ENCODE measurements at places on chromosomes 3 and 15.

- H3K4me1 ChIP-seq = peaks cover 7% of the 10 kb centered on the region
- no peaks in the 10 kb centered on the region for H3K36me3 ChIP-seq
- no peak overlapping the region for H3K4me3 ChIP-seq
- H3K27ac ChIP-seq = no peak overlapping the region
- H3K27me3 ChIP-seq = peaks cover 4% of the 10 kb centered on the region
- DNase-seq = no peak
Observed at GRCh38 chr3:12777171-12777570, 18.1 kb upstream of the TMEM40 start.

DNA sequence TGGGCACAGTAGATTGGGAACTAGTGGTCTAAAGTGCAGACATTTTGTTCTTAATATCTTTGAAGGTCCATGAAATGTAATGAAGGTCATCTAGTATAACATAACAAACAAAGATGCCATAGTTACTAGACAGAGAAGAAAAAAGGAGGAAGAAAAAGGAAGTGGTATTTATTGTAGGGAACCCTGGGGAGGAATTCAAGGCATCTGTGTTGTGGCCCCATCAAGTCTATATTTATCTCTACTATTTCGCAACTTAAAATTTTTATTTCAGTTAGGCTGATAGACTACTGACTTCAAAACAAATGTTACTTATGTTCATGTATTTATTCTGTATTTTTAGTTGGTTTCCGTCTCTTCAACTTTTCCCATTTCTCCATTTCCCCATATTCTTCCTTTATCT, 48.9 kb upstream of the ZDHHC23 start:
- H3K4me3 ChIP-seq = no peak overlapping the region
- no peaks in the 10 kb centered on the region for H3K27me3 ChIP-seq
- peaks cover 6% of the 10 kb centered on the region for H3K4me1 ChIP-seq

GRCh38 chr15:96053031-96053780, 277.3 kb upstream of the NR2F2 start:
- no peak overlapping the region for H3K4me3 ChIP-seq
- H3K4me1 ChIP-seq = peaks cover 8% of the 10 kb centered on the region
- H3K36me3 ChIP-seq = no peaks in the 10 kb centered on the region
- DNase-seq = peak; percentile 7
- H3K27me3 ChIP-seq = peaks cover 66% of the 10 kb centered on the region

DNA sequence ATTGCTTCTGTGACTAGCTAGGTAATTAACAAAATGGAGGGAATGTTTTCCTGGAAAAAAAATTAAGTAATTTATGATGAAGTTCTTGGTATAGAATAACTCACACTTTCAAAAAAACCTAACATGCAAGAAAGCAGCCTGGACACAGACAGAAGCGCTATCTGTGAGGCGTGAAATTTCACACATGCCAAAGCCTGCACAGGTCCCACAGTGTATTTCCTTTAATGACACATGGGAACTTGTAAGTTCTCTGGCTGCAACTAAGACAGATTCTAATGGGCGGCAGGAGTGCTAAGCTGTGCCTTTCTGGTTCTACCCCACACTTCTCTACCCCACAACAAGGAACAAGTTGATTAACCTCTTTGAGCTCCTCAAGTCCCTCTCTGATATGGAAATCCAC, 84.9 kb upstream of the NEO1 start:
- H3K27ac ChIP-seq = no peak overlapping the region
- no peaks in the 10 kb centered on the region for H3K4me1 ChIP-seq
- peaks cover 17% of the 10 kb centered on the region for H3K27me3 ChIP-seq
- DNase-seq = no peak

- H3K27me3 ChIP-seq = no peaks in the 10 kb centered on the region
- H3K4me3 ChIP-seq = no peak within 1 kb of the TSS
Observed at GRCh38 chr15:78234515-78235040, at the start of gene ACSBG1. Gene ACSBG1, minus strand, starts transcription at chr15:78234565. Its CDS starts 64 bp downstream, at chr15:78234501.

DNA sequence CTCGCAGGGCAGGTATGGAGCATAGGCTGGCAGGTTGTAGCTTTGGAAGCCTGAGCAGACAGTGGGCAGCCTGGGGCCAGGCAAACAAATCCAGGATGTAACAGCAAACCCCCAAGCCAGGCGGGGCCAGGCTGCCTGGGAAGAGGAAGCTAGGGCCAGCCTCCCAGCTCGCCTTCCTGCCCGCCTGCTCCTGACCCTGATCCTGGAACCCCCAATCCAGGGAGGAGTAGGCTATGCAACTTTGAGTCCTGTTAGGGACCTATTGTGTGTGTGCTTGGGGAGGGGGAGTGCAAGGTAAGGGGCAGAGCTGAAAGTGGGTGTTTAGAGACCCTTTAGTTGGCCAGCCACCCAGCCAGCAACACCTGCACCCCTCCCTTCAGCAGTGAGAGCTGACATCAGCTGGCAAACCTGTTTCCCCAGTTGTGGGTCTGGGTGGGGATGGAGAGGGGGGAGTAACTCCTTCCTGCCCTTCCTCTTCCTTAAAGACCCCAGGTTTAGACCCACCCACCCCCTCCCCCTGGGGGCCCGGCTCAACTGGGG, 2.5 kb downstream of the NBEAL2 start:
- no peak for DNase-seq
- H3K4me1 ChIP-seq = peaks cover 63% of the 10 kb centered on the region
- no peaks in the 10 kb centered on the region for H3K27me3 ChIP-seq
- H3K36me3 ChIP-seq = no peaks in the 10 kb centered on the region
- H3K27ac ChIP-seq = no peak overlapping the region
- H3K4me3 ChIP-seq = no peak overlapping the region

- H3K27me3 ChIP-seq = no peaks in the 10 kb centered on the region
- H3K36me3 ChIP-seq = no peaks in the 10 kb centered on the region
- H3K4me1 ChIP-seq = no peaks in the 10 kb centered on the region
- no peak overlapping the region for H3K27ac ChIP-seq
Observed at GRCh38 chr3:174243171-174243570, 616.0 kb upstream of the NAALADL2 start.

DNA sequence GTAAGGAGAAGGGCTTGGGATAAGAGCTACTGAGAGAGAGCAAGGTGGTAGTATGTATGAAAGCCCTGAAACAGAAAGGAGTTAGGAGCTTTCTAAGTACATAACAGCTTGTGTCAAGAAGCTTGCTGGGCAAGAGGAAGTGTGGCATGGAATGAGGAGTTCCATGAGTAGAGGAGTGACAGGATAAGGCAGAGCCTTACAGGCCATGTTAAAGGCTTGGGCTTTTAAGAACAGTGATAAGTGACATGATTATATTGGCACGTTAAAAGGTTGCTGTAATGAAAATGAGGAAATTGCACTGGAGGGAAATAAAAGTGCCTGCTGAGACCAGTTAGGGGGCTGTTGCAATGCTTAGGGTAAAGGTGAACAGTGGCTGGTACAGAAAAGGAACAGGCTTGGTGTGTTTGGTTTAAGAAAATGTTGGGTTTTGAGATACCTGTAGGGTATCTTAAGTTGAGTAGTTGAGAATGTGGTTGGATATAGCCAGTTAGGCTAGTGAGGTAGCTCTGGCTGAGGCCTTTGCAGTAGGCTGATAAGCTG, 49.0 kb downstream of the MEF2A start:
- peaks cover 1% of the 10 kb centered on the region for H3K36me3 ChIP-seq
- H3K4me3 ChIP-seq = no peak overlapping the region
- peaks cover 61% of the 10 kb centered on the region for H3K4me1 ChIP-seq
- peak overlapping the region; percentile 21 for H3K27ac ChIP-seq
- H3K27me3 ChIP-seq = no peaks in the 10 kb centered on the region
- DNase-seq = no peak

DNA sequence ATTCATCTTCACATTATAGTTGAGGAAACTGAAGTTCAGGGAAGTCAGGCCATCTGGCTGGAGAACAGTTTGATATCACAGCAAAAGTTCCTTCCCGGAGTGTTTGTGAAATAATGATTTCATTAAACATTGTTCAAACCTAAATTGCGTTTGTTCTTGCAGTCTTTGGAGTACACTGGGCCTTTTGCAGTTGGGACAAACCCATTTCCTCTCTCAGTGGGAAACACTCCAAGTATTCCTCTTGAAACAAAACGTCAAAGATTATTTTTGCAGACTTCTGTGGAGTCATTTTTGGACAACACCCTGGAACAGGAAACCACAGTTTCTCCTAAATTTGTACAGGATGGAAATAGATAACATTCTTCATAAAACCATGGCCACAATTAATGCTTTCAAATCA, 287.5 kb downstream of the PTPRG start:
- no peaks in the 10 kb centered on the region for H3K36me3 ChIP-seq
- H3K27me3 ChIP-seq = peaks cover 6% of the 10 kb centered on the region
- H3K4me1 ChIP-seq = no peaks in the 10 kb centered on the region
- H3K4me3 ChIP-seq = no peak overlapping the region

- H3K4me3 ChIP-seq = no peak overlapping the region
- no peaks in the 10 kb centered on the region for H3K4me1 ChIP-seq
- H3K27ac ChIP-seq = no peak overlapping the region
- H3K36me3 ChIP-seq = no peaks in the 10 kb centered on the region
- peaks cover 4% of the 10 kb centered on the region for H3K27me3 ChIP-seq
- DNase-seq = no peak
Observed at GRCh38 chr15:101608201-101608600, 44.0 kb downstream of the TM2D3 start.

DNA sequence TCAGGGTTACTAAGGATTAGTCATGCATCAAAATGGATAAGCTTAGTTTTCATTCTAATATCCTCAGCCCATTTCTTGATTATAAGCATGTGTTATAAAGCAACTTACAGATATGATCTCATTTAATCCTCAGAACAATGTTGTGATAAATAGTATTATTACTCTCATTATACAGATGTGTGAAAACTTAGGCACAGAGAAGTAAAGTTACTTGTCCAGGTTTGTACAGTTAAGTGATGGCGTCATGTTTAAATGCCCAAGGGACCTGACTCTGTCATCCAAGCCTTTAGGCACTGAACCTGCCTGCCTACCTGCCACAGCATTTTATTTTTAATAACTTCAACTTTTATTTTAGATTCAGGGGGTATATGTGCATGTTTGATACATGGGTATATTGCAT, 472.9 kb upstream of the SEMA6D start:
- no peak overlapping the region for H3K27ac ChIP-seq
- H3K36me3 ChIP-seq = no peaks in the 10 kb centered on the region
- DNase-seq = no peak
- H3K27me3 ChIP-seq = peaks cover 4% of the 10 kb centered on the region
- no peaks in the 10 kb centered on the region for H3K4me1 ChIP-seq

DNA sequence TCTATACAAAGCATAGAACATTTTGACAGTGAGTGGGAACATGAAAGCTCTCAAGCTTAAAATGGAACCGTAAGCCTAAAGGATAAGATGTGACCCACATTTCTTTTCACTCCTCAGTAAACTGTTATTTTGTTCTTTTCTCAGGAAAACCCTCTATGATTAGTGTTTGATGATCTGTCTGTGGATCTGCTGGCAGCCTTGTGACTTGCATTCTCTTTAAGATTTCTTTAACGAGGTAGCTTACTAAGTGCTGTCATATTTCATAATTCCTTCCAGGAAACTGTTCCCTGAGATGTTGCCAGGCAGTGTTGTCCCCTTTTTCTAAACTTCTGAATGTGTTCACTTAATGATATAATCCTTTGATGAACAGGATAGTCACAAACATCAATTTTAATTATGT, 167.6 kb downstream of the PYDC2 start:
- no peak for DNase-seq
- no peak overlapping the region for H3K4me3 ChIP-seq
- no peaks in the 10 kb centered on the region for H3K36me3 ChIP-seq

DNA sequence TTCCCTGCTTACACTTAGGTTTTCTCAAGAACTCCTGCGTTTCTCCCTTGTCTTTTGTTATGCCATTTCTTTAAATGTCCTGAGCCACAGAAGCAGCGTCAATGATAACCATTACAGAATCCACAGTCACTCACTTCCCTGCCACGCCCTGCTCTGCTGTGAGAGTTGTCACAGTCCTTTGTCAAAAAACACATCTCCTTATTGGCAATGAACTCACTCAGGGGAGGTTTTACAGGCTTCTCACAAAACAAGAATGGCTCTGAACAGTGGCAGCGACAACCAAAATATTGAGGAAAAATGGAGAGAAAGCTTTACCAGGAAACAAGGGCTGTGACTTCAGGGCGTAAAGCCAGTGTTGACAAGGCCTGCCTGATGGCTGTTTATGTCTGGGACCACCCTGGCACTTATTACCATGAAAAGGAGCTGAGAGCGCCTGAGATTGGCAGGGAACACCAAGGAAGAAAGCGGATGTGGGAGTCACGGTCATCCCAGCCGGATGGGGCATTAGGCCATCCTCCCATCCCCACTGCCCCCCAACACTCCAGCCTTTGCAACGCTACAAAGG, 111.5 kb downstream of the ADAMTS9 start:
- no peak overlapping the region for H3K4me3 ChIP-seq
- no peaks in the 10 kb centered on the region for H3K4me1 ChIP-seq
- DNase-seq = no peak
- H3K27me3 ChIP-seq = no peaks in the 10 kb centered on the region

DNA sequence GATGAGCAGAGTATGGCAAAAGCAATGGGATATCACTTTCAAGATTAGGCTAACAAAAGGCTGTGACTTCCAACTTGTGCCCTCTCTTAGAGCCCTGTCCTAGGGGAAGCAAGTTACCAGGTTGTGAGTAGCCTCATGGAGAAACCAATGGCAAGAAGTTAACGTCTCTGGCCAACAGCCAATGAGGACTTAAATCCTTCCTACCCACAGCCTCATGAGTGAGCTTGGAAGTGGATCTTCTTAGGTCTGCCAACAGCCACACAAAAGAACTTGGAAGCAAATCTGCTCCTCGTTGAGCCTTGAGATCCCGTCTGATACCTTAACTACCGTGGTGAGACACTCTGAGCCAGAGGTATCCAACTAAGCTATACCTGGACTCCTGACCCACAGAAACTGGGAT, 5.7 kb downstream of the NME9 start:
- no peaks in the 10 kb centered on the region for H3K36me3 ChIP-seq
- DNase-seq = no peak
- no peak overlapping the region for H3K4me3 ChIP-seq
- no peaks in the 10 kb centered on the region for H3K27me3 ChIP-seq

- no peak for DNase-seq
- H3K4me3 ChIP-seq = no peak overlapping the region
- H3K27ac ChIP-seq = no peak overlapping the region
- H3K4me1 ChIP-seq = no peaks in the 10 kb centered on the region
- H3K27me3 ChIP-seq = no peaks in the 10 kb centered on the region
Observed at GRCh38 chr15:100772478-100772877, 107.2 kb upstream of the ALDH1A3 start.

- H3K27ac ChIP-seq = no peak overlapping the region
- no peak for DNase-seq
- H3K4me3 ChIP-seq = no peak overlapping the region
Observed at GRCh38 chr15:68379759-68380290, 52.1 kb downstream of the ITGA11 start.

GRCh38 chr3:109923431-109923830, 586.1 kb upstream of the DPPA4 start:
- H3K27ac ChIP-seq = no peak overlapping the region
- no peak for DNase-seq
- no peaks in the 10 kb centered on the region for H3K27me3 ChIP-seq
- no peak overlapping the region for H3K4me3 ChIP-seq
- peaks cover 12% of the 10 kb centered on the region for H3K4me1 ChIP-seq

GRCh38 chr3:30500666-30501399, 105.6 kb upstream of the TGFBR2 start:
- H3K27ac ChIP-seq = peak overlapping the region; percentile 17
- no peaks in the 10 kb centered on the region for H3K36me3 ChIP-seq
- DNase-seq = peak; percentile 21
- H3K4me3 ChIP-seq = no peak overlapping the region
- H3K27me3 ChIP-seq = no peaks in the 10 kb centered on the region
- peaks cover 43% of the 10 kb centered on the region for H3K4me1 ChIP-seq

GRCh38 chr3:145864336-145864735, 296.6 kb downstream of the PLOD2 start:
- no peaks in the 10 kb centered on the region for H3K27me3 ChIP-seq
- H3K27ac ChIP-seq = no peak overlapping the region
- H3K4me1 ChIP-seq = no peaks in the 10 kb centered on the region
- no peak for DNase-seq
- no peak overlapping the region for H3K4me3 ChIP-seq

All from activated naive CD4-positive, alpha-beta T cell treated with anti-CD3 and anti-CD28 coated beads for 36 hours (primary cell).